Stimulated activated CD4-positive, alpha-beta T cell treated with anti-CD3 and anti-CD28 coated beads, Interleukin-1b, Interleukin-23, amount 100 ng/mL, for 1 hour (primary cell): ENCODE measurements at places on chromosomes 1 and 21.

GRCh38 chr1:233190987-233191386, 104.5 kb downstream of the PCNX2 start:
- DNase-seq: no peak

DNA sequence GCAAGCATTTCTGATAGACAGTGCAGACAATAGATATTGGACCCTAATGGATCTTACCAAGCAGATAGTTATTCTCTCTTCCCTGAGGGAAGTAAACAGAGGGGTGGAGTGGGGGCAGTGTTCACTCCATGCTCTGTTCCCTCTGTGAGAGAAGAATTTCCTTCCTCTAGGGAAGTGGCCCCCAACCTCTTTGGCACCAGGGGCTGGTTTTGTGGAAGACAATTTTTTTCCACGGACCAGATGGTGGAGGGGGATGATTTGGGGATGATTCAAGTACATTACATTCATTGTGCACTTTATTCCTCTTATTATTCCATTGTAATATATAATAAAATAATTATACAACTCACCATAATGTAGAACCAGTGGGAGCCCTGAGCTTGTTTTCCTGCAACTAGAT, 459.9 kb downstream of the ADGRL2 start:
- DNase-seq: no peak

DNA sequence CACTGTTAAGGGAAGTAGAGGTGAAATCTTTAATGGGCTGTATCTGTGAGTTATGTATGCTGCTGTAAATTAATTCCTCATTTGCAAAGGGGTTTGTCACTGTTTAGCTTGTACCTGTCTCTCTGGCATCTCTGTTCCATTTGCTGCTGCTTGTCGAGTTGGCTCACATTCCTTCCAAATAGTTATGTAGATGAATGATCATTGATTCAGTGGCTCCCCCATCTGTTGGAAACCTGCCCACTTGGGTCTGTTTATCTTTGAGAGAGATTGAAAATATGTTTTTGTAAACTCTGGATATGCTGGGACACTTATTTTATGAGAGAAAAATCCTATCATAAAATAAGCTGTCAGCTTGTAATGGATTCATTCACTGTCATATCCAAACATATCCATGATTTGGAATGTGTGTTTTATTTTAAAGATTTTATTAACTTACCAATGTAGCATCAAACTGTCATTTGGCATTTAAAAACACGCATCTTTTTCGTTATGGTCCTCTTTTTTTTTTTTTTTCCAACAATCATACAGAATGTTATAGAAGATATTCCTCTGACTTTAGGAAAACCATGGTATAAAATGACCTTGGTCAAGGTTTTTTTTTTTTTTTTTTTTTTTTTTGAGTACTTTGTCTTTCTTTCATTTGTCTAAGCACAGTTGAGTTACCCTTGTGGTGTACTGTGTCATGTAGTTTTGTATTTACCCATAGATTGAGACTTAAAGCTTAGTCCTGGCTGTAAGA, 3.5 kb downstream of the RYR2 start:
- no peak for DNase-seq

GRCh38 chr1:109880971-109881894, 29.4 kb upstream of the CSF1 start:
- no peak for DNase-seq

GRCh38 chr1:59271561-59272260, 25.2 kb upstream of the FGGY start:
- DNase-seq: no peak

- no peak for DNase-seq
These were observed 3.5 kb upstream of the PRDX6 start for GRCh38 chr1:173473599-173474011.

GRCh38 chr21:46336603-46337002, 12.6 kb downstream of the PCNT start:
- DNase-seq: no peak

GRCh38 chr1:230350208-230350921, 75.8 kb downstream of the PGBD5 start:
- DNase-seq: no peak

DNA sequence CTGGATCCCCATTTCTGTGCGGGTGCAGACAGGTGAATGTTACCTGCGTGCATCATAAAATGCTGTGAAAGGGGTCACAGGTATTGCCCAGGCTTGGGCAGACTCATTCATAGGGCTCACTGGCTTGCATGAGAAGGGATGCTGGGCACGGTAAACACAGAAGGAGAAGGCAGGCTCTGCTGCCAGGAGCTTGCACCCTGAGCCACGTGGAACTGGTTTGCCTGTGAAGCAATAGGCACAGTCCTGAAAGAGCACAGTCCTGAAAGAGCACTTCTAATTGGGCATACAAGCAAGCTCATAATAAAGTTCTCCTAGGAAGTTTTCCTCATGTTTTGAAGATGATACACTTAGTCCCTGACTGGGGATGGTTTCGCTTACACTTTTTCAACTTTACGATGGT, 40.9 kb downstream of the GALNT2 start:
- DNase-seq: no peak

DNA sequence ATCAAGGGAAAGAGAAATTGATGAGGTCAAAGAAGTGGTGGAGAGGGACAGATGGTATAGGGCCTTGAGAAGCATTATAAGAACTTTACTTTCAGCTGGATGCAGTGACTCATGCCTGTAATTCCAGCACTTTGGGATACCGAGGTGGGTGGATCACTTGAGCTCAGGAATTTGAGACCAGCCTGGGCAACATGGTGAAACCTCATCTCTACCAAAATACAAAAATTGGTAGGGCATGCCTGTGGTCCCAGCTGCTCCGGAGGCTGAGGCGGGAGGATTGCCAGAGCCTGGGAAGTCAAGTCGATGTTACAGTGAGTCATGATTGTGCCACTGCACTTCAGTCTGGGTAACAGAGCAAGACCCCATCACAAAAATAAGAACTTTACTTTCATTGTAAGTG, 5.7 kb downstream of the TMEM50A start:
- DNase-seq: no peak

GRCh38 chr1:243495442-243496186, 239.8 kb downstream of the SDCCAG8 start:
- no peak for DNase-seq

- DNase-seq: no peak
These were observed 104.1 kb downstream of the SYF2 start for GRCh38 chr1:25128121-25128621.

GRCh38 chr21:36927719-36928117, 38.8 kb downstream of the HLCS start:
- DNase-seq: peak; percentile 20

DNA sequence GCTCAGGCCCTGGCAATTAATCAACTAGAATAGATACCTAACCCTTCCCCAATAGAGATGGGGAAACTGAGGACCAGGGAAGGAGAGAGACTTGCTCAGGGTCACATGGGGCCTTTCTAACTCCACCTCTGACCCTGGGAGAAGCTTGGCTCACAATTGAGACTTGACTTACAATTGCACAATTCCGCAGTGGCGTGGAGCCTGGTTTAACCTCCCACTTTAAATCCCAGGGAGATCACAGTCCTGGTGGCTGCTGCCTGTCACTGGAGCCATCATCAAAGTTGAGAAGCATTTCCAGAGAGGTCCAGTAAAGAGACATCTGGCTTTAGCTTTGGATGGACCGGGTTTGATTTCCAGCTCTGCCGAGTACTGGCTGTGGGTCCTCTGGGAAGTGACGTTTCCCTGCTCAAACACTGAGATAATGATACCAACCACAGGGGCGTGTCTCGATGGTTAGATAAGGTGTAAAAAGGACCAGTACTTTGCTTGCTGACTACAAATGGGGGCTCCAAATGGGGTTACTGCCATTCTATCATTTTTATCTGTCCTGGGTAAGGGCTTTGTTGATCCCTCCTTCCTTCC, 39.3 kb downstream of the TRIM62 start:
- no peak for DNase-seq

- no peak for DNase-seq
These were observed 45.1 kb upstream of the ACTRT2 start for GRCh38 chr1:2976180-2976562.

- no peak for DNase-seq
These were observed 66.5 kb downstream of the ST3GAL3 start for GRCh38 chr1:43773821-43774220.

DNA sequence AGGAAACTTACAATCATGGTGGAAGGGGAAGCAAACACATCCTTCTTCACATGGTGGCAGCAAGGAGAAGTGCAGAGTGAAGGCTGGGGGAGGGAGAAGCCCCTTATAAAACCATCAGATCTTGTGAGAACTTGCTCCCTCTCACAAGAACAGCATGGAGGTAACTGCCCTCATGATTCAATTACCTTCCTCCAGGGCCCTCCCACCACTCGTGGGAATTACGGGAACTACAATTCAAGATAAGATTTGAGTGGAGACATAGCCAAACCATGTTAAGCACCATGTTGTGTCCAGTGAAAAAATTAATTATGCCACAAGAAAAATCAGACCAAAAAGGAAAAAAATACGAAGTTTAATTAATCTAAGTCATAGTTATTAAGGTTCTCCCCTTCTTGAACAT, 109.5 kb downstream of the CLDN17 start:
- no peak for DNase-seq

GRCh38 chr1:35080171-35080854, 1.1 kb downstream of the ZMYM1 start:
- no peak for DNase-seq

DNA sequence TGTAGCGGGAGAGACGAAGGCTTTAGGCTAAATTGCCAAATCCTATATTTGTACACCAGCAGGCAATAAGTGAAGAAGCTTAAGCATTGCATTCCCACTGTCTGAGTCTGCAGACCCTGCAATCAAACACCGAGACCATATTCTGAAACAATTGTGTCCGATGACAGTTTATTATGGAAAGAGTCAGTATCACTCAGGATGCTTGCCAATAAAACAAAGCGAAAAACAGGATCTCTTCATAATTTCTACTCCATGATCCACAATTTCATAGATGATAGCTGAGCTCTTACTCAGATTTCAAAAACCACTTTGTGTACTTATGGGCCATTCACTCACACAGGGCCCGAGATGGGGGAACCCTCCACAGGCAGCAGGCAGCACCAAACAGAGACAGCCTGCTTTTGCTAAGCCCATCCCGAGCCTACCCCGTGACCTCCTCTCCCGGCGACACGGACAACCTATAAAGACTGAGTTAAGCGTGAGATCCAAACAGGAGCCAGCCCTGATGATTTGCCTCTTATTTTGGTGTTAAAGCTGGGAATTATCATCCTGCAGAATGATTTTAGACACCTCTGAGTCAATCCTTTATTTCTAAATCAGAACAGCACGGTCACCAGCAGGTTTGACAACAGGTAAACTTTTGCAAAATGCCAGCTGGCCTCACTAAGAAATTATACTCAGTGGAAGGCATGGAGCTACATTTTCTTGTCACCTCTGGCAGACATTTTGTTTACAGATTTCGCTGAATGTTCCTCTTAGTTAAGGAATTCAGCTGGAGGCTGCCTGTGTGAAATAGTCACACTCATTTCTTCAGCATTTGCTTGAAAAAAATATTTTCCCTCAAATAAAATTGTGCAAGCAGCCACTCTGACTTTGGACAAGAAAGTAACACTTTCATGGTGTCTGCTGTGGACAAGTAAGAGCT, 212.4 kb downstream of the GPATCH2 start:
- no peak for DNase-seq

DNA sequence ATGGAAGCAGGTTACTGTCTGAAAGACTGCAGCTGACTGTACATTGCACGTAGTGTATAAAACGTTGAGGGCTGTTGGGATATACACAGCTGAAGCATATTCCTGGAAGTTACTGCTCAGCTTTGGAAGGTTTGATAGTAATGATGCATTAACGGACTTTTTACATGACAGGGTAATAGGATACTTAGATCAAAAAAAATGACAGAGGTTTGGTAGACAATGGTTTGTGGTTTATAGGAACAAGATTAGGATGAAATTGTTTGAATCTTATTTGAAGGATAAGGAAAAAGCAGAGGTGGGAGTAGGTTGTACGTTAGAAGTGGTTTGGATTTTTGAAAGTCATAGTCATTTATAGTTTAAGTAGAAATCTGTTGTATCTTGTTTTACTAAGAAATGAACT, 33.0 kb downstream of the ADGRL2 start:
- DNase-seq: no peak

- DNase-seq: no peak
These were observed 3.5 kb downstream of the FMO2 start for GRCh38 chr1:171188388-171189266.

DNA sequence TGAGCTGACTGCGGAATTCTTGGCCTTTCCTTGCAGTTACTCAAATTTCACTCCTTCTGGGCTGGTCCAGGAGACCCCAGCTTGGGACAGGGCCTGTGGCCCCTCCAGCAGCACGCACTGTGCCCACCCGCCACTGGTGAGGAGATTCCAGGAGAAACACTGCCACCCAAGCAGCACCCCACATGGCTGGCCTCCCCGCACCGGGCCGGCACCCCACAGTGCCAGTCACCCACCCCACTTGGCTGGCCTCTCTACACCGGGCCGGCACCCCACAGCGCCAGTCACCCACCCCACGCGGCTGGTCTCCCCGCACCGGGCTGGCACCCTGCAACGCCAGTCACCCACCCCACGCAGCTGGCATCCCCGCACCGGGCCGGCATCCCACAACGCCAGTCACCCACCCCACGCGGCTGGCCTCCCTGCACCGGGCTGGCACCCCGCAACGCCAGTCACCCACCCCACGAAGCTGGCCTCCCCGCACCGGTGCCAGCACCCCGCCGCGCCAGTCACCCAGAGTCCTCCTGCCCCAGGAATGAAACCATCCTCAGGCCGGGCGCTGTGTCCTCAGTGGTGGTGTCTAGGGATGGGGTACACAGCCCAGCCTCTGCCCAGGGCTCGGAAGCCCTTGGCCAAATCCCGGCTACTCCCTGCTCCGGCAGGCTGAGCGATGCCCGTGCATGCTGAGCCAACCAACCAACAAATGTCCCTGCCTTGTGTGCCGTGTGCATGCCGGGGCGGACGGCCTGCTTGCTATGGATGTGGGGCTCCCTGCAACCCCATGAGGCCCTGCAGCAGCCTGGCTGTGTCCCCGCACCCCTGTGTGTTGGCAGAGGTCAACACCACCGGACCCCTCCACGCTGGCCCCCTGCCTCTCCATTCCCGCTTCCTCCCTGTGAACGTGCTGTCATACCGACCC, 38.6 kb upstream of the TSPEAR start:
- no peak for DNase-seq

DNA sequence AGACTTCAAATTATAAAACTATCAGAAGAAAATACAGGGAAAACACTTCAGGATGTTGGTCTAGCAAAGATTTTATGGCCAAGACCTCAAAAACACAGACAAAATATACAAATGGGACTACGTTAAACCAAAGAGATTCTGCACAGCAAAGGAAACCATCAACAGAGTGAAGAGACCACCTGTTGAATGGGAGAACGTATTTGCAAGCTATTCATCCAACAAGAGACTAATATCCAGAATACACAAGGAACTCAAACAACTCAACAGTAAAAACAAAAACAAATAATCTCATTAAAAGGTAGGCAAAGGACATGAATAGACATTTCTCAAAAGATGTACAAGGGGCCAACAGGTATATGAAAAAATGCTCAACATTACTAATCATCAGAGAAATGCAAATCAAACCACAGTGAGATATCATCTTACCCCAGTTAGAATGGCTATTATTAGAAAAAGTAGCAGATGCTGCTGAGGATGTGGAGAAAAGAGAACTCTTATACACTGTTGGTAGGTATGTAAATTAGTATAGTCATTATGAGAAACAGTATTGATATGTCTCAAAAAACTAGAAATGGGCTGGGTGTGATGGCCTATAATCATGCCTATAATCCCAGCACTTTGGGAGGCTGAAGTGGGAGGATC, 112.6 kb downstream of the LRIG2 start:
- DNase-seq: no peak
